ENCODE measurements at places on chromosomes 3 and 15.
A peak's percentile ranks its signal among the peaks of the same experiment; 100 is the strongest.

DNA sequence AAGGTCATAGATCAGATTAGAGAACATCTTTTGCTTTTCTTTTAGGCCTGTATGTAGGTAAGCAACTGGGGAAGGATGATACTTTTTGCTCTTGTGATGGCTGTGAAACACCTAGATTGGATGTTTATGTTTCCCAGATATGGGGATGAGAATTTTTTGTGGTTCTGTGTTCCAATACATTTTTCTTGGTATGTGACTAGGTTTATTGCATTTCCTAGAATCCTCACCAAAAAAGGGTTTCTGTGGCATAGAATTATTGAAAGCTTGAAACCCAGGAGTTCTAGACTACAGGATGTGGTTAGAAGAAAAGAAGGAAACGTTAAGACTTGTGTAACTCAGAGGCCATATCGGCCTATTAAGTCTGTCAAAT is 25.8 kb downstream of the OXNAD1 start:
- no peak for DNase-seq

DNA sequence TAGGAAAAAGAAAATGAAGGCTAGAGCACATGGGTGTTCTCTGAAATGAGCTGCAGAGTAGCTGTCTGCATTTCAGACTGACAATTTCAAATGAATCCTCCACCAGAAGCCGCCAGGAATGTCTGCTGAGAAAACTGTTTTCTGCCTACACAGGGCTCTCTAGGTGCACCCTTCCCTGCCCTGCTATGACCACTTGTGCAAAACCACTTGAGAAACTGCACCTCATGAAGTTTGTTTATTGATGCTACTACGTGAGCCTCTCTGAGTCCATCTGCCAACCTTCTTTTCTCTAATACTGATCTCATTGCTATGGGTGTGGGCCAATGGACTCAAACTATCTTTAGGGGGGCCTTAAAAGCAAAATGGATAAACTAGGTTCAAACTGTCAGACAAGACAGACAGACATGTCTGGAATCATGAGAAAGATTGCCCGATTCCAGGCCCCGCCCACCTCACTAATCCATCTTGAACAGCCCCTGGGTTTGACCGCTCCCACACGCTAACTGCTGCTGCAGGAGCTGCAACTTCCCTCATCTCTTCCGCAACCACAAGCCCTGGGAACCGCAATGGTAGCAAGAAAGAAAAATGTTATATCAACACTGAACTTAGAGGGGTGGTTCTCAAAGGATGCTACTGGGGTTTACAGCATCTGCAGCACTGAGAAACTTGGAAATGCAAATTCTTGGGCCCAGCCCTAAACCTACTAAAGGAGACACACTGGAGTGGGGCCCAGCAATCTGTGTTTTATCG is 9.0 kb upstream of the CD47 start:
- no peak for DNase-seq

DNA sequence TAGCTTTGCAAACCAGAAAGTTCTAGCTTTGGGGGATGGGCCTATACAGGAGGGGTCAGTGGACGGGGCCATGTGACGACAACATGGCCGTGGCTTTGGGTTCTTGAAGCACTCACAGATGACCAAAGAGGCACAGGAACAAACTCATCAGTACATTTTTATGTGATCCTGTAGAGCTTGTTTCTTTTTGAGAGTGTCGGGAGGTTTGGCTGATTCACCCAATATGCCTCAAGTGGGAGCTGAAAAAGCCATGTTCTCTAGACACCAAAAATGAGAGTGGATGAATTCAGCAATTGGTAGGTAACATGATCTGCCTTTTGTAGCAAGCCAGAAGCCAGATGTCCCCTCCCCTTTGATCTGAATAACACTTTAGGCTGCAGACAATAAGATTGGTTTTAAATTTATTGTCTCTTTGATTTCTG is 30.1 kb downstream of the GREM1 start:
- no peak for DNase-seq

- no peak for DNase-seq
Measured at GRCh38 chr3:146827836-146828235, 222.7 kb upstream of the PLSCR5 start.

- peak; percentile 65 for DNase-seq
Measured at GRCh38 chr15:90594301-90594738, 64.6 kb downstream of the CRTC3 start.

DNA sequence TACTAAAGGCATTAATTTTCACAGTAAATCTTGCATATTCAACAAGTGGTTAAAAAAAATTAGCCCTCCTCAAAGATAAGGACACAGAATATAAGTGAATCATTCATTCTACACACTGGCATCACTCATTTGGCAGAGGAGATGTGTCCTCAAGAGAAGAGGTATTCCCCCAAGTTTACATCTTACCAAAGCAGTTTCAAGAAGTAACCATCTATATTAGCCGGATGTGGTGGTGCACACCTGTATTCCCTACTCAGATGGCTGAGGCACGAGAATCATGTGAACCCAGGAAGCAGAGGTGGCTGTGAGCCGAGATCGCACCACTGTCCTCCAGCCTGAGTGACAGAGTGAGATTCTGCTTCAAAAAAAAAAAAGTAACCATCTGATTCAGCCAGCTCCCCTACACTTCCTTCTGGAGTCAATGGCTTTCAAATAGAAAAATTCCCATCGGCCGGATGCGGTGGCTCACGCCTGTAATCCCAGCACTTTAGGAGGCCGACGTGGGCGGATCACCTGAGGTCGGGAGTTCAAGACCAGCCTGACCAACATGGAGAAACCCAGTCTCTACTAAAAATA is 15.4 kb downstream of the RAF1 start:
- no peak for DNase-seq

- DNase-seq, result no peak
Measured at GRCh38 chr15:40029979-40030893, 8.7 kb downstream of the SRP14 start.

DNA sequence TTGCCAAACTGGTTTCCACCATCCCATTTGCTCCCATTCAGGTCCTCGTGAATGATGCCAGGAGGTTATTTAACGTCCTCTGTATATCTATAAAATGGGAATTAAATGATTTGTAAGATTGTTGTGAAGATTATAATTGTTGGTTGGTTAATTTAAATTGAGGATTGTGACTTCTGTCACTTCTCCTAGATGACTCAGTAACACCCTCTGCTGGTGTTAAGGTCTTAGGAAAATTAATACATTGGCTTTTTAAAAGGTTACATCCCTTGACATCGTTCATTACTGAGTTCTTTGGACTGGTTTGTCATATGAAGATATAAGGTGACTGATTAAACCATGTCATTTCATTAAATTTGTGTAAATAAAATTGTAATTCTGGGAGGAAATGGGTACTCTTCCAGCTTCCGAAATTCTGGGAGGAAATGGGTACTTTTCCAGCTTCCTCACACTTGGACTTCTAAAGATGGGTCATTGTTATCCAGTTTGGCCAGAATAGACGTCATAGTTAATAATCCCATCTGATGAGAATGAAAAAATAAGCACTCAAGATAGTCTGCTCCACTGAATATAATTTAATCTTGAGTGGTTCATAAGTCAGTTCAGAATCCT is 33.3 kb upstream of the PAQR5 start:
- DNase-seq, result peak; percentile 49

DNA sequence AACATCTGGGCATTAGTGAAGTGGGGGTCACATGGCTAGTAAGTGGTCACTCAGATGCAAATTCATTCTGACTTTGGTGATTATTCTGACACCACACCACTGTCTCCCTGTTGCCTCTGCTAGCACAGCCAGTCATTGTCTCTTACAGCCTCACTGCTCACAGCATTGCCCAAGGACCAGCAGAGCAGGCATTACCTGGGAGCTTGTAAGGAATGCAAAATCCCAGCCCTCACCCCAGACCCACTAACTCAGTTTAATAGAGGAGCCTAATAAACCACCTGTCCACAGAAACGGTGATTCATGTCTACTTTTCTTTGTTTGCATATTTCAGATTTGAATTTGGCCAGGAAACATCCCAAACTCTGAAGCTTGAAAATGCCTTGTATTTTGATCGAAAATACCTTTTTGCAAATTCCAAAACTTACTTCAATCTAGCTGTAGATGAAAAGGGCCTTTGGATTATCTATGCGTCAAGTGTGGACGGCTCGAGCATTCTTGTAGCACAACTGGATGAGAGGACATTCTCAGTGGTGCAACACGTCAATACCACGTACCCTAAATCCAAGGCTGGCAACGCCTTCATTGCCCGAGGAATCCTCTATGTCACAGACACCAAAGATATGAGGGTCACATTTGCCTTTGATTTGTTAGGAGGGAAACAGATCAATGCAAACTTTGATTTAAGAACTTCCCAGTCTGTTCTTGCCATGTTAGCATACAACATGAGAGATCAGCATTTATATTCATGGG is 62.7 kb downstream of the GLDN start:
- DNase-seq, result no peak

GRCh38 chr3:128486681-128487537 is 6.1 kb downstream of the GATA2 start:
- no peak for DNase-seq

DNA sequence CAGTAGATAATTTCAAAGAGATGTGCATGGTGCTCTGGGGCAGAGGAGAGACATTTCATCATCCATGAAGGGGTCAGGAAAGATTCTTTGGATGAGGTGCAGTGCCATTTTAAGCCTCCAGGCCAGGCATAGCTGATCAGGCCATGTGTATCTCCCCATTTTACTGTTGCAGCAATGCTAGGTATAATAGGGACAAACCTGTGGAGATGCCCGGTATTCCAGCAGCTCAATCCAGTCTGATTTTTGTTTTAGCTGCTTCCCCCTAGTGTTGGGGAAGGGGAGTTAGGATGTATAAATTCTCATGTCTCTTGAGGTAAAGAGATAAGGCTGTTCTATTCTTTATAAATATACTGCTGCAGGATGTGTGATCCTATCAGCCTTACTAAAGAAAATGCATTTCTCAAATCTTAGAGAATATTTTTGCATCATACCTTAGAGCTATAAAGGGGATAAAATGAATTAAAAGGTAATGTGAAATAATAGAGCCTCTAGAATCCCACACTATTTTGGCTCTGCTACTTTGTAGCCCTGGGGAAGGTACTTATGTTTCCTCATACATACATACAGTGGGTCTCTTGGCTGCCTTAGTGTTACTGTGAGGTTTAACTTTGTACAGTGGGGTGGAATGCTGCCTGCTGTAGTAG is 5.2 kb downstream of the CDV3 start:
- no peak for DNase-seq

- DNase-seq, result no peak
Measured at GRCh38 chr15:38486936-38487335, 33.0 kb downstream of the FAM98B start.
